Activated naive CD4-positive, alpha-beta T cell treated with anti-CD3 and anti-CD28 coated beads, Interleukin-2, amount 50 U/mL, for 72 hours (primary cell): ENCODE measurements at places on chromosomes 1 and 21. TPM values are rescaled to one million over a fixed set of nuclear protein-coding genes. Genes with fewer than 3 reads are reported as not detected.

The ICOSLG gene
- 2.1 TPM for total RNA-seq

DNA sequence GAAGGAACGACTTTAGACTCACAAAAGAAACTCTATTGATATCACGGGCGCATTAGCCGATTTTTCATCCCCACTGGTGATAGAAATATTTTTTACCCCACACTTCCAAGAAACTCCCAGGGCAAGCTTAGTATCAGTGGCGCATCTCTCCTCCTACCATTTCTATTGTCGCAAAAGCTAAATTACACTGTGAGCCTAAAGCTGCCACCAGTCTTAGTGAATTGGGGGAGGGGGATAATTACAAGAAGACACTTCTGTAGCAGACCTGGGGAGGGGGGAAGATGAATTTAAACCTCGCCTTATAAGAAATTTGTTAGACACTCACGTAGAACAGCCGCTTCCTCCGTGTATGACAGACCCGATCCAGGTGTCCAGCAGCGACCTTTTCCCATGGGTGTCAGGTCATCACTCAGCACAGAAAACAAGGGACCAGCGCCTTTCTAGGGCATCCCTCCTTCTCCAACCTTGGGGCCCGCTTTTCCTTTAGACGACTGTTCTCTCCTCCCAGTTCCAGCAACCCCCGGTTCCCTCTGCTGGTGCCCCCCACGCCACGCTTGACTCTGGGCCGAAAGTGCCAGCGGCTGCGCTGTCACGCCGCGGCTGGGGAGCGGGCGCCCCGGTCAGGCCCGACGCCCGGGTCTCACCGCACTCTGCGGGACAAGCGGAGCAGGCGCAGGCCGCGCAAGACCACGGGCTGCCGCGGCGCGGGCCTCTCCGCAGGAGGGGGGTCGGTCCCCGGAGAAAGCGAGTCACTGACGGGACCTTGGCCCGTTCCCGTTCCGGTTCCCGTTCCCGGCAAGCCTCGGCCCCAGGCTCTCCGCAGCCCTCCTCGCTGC lies 821 bp downstream of the PHC2 start:
- DNase-seq = peak; percentile 19

DNA sequence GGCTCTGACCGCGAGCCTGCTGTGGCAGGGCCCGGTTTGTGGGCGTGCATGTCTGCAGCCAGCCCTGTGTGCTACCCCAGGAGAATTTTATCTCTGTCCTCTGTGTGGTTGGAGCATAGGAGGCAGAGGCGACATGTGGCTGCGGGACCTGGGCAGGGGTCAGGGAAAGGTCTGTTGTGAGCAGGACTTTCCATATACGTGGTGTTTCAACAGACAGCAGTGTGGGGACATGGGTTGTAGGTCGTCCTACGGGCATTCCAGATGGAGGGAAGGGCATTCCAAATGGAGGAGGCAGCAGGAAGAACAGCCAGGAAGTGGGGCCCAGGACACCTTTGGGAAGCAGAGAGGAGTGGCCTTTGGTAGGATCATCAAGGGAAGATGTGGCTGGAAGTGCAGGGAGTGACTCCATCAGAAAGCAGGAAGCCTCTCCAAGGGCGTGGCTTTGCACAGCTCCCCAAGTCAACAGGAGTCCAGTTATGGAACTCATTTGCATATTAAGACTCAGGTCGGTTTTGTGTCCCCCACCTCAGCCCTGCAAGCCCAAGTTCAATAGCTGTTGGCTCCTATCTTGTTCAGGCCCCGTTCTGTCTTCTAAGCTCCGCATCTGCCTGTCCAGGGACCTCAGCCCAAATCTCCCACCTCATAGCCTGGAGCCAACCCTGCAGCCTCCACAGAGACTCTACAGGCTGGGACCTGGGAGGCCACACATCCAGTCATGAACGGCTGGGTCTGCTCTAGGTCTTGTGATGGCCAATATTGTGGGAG lies 309.1 kb downstream of the MATN1 start:
- no peak for DNase-seq

- no peak for DNase-seq
Observed at GRCh38 chr1:164562061-164562460, 3.1 kb downstream of the PBX1 start.

DNA sequence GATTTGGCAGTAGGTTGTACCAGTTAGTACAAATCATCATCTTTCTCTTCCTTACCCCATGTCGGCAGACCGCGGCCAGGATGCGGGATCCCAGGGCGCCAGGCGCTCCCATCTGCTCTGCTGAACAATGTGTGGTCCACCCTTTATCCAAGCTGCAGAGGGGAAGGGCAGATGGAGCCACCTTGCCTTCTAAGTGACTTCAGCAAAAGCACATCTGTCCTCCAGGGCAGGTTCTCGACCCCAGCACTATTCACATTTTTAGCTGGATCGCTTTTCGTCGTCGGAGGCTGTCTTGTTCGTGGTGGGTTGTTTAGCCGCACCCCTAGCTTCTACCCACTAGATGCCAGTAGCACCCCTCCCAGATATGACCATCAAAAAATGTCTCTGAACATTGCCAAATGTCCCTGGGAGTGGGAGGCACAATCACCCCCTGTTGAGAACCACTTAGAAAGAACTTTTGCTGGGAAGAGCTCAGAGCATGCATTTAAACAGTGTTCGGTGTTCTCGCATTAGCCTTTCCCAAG lies 58.1 kb upstream of the SIM2 start:
- no peak for DNase-seq

- DNase-seq = no peak
Observed at GRCh38 chr21:14557413-14557812, 11.3 kb upstream of the SAMSN1 start.

GRCh38 chr1:53380296-53380695 lies 52.4 kb upstream of the LRP8 start:
- DNase-seq = no peak

DNA sequence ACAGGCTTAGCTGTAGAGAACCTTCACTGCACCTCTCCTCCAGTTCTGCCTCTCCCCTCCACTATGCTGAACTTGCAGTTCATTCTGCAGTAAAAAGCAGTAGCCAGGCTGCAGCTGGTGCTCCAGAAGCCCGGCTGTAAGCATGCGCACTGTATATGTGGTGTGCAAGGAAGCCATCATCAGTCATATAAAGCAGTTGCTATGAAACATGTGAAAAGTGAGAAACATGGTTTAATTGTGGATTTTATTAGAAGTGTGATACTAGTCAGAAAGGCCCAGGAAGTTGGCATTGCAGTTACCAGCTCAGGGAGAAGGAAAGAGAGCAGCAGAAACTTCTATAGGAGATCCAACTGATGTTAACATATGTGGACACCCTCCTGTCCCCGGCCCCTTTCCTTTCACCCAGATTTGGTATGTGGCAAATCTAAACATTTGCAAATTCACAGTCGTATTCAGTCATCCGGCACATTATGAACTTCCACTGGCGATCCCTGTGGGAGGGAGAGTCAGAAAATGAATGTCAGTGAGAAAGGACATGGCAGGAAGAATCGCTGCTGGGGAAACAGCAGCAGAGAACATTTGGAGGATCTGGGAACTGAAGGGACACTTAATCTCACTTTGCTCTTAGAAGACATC lies 32.8 kb downstream of the DPT start:
- no peak for DNase-seq

DNA sequence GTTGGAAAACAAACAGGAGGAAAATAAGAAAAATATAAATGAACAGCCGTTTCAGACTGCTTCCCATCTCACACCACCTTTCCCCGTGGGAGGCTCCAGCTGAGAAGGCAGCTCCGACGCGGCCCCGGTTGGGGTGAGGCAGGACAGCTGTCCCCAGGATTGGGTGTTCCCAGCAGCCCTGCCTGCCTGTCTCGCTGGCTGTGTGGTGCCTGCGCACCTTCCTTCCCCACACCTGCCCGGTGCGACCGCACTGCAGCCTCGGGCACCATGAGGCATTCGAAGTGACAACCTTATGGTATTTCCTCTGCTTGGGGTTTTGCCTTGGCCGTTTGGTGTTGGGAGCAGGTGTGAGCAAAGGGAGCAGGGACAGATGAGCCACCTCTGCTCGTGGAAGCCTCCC lies 161.6 kb downstream of the PRDM16 start:
- no peak for DNase-seq

The HES3 gene
- total RNA-seq = not detected

DNA sequence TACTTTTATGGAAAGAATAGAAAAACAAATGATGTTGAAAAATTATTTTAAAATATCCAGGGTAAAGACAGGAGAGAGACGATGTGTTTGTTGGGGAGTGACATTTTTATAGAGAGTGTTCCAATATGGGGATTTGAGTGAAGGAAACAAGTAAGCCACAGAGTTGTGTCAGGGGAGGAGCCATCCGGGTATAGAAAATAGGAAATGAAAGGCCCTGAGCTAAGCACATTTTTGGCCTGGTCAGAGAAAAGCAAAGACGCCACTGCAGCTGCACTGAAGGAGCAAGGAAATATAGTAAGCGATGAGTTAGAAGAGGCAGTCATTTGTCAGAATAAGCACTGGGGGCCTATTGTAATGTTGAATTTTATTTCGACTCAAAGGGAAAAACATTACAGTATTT lies 107.3 kb upstream of the ADGRL4 start:
- no peak for DNase-seq

GRCh38 chr1:226129230-226129629 lies 57.3 kb downstream of the ACBD3 start:
- no peak for DNase-seq

DNA sequence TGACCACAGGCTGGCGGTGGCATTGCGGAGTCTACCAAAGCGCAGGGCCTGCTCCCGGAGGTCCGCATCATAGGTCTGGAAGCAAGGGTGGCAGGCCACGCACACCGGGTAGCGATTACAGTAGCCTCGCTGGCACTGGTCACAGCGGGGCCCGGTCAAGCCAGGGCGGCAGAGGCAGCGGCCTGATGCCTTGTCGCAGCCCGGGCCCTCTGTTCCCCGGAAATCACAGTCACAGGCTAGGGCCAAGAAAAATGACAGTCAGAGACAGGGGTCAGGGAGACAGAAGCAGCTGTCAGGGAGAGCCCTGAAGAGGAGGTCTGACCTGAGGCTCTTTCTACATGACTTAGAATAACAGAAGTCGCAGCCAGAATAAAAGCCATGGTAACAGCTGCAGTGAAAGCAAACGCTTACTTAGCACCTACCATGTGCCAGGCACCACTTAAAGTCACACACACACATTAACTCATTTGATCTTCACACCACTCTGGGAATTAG lies 26.4 kb downstream of the LAMB3 start:
- no peak for DNase-seq

The IGSF21 gene
- not detected for total RNA-seq

GRCh38 chr1:201828217-201828819 lies 639 bp upstream of the IPO9 start:
- no peak for DNase-seq

The CHD1L gene
- total RNA-seq = 25.7 TPM

- no peak for DNase-seq
Observed at GRCh38 chr21:22703521-22703920, 1705.3 kb downstream of the NCAM2 start.

- DNase-seq = no peak
Observed at GRCh38 chr1:167161242-167161641, 59.4 kb upstream of the POU2F1 start.

GRCh38 chr1:201791051-201791778 lies 37.7 kb upstream of the IPO9 start:
- DNase-seq = no peak

The KCNJ9 gene
- 0.06 TPM for total RNA-seq

GRCh38 chr1:207658904-207659485 lies 14.1 kb downstream of the CR1L start:
- no peak for DNase-seq

GRCh38 chr1:27589441-27589840 lies 14.5 kb downstream of the AHDC1 start:
- no peak for DNase-seq

DNA sequence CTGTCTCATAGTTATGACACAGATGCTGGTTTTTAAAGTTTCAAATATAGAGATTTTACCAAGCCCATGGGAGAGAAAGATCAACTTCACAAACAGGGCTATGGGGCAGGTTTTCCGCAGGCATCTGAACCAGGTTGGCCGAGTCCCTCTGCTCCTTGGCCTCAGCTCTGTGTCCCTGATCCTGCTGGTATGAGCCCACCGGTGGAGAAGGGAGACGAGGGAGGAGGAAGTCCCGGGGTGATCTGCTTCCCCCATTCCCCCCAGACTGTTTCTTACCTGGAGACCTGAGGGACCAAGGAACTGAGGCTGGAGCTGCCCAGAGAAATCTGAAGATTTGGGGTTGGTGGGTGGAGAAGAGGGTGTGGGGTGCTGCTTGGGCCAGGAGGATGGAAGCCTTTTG lies 28.9 kb upstream of the BTG2 start:
- DNase-seq = no peak

DNA sequence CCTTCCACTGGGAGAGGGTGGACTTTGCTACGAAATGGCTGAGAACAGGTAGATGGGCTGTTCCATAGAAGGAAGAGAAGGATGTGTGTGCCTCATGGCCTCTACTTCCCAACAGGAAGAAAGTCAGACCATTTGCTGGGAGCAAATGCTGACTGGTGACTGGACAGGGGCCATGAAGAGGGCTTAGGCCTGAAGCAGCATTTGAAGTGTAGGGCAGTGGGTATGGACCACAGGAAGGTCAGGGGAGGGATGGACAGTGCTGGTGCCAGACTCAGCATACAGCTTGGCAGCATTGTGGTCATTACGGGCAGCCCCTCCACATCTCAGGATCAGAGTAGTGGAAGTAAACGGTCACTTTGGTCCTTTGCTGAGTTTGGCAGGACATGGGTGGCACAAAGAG lies 275.7 kb downstream of the MATN1 start:
- no peak for DNase-seq

- no peak for DNase-seq
Observed at GRCh38 chr1:31730336-31731048, 26.7 kb upstream of the COL16A1 start.

The HLX gene
- total RNA-seq = not detected

- no peak for DNase-seq
Observed at GRCh38 chr1:226181996-226182714, 4.4 kb downstream of the ACBD3 start.

GRCh38 chr1:61000327-61000726 lies 82.0 kb upstream of the NFIA start:
- no peak for DNase-seq

GRCh38 chr1:107116306-107116790 lies 24.5 kb upstream of the NTNG1 start:
- DNase-seq = no peak

DNA sequence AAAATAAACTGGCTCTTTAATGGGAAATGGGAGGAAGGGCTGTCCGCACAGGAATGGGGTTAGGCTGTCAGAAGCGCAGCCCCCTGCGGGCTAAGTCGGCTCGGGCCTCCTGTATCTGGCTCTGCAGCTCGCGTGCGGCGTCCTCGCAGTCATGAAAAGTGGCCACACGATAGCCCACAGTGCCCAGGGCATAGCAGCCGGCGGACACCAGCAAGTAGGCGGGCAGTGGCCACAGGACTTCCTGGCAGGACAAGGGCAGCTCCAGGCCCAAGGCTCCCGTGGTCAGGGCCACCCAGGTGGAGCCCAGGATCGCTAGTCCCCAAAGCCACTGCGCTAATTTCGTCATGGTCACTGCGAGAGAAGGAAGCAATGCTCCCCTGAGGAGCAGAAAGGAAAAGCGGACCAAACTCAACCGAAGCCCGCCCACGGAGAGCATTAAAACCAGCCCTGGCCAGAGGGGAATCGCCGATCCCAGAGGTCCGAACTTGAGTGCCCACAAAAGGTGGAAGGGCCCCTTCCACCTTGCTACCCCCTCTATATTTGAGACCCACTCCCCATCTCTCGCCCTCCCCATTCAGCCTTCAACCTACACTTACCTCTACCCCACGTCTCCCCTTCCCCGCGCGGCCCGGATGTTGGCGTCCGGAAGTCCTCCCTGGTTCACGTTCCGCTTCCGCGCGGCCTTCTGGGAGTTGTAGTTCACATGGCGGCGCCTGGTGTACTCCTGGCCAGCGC lies at the start of gene DPM3:
DPM3 (minus strand) TSS at position 637 of the 735 bp plus-strand sequence; CDS start at position 346, 291 bp downstream.
- DNase-seq = peak; percentile 88
